ENCODE measurements at places on chromosomes 12 and 14. TPM values are rescaled to one million over a fixed set of nuclear protein-coding genes. Genes with fewer than 3 reads are reported as not detected.

DNA sequence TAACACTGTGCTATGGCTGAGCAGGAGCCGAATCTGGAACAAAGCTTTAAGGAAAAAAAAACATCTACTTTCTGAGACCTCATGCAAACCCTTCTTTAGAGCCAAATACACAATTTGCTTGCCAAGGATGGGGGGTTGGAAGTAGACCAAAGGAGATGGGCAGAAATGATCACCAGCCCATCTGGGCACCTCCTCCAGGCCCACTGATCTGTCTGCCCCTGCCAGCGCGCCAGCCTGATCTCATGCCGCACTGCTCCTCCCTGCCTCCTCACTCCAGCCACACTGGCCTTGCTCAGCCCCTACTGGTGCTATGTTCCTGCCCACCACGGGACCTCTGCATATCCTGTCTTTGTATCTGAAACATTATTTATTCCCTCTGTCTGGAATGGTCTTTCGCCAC lies 24.8 kb upstream of the RAB35 start:
- H3K27me3 ChIP-seq = no peaks in the 10 kb centered on the region
- DNase-seq = no peak
- H3K36me3 ChIP-seq = peaks cover 85% of the 10 kb centered on the region
- H3K4me1 ChIP-seq = 0 out of 2 replicates have a peak, but pooled peaks cover 5% of the 10 kb centered on the region

GRCh38 chr12:104494137-104494792 lies 37.5 kb downstream of the CHST11 start:
- no peak for DNase-seq
- no peaks in the 10 kb centered on the region for H3K4me1 ChIP-seq

- no peaks in the 10 kb centered on the region for H3K36me3 ChIP-seq
- no peaks in the 10 kb centered on the region for H3K27me3 ChIP-seq
- no peaks in the 10 kb centered on the region for H3K4me1 ChIP-seq
- no peak overlapping the region for H3K27ac ChIP-seq
These were observed 293.2 kb downstream of the TMEM132D start for GRCh38 chr12:129610601-129611120.

GRCh38 chr12:108589028-108589839 lies 8.7 kb downstream of the TMEM119 start:
- H3K4me1 ChIP-seq = 0 out of 2 replicates have a peak, but pooled peaks cover 8% of the 10 kb centered on the region
- peaks cover 35% of the 10 kb centered on the region for H3K27me3 ChIP-seq
- no peak for DNase-seq
- H3K27ac ChIP-seq = no peak overlapping the region
- no peak overlapping the region for H3K4me3 ChIP-seq

SMIM41 gene
- not detected for total RNA-seq

DNA sequence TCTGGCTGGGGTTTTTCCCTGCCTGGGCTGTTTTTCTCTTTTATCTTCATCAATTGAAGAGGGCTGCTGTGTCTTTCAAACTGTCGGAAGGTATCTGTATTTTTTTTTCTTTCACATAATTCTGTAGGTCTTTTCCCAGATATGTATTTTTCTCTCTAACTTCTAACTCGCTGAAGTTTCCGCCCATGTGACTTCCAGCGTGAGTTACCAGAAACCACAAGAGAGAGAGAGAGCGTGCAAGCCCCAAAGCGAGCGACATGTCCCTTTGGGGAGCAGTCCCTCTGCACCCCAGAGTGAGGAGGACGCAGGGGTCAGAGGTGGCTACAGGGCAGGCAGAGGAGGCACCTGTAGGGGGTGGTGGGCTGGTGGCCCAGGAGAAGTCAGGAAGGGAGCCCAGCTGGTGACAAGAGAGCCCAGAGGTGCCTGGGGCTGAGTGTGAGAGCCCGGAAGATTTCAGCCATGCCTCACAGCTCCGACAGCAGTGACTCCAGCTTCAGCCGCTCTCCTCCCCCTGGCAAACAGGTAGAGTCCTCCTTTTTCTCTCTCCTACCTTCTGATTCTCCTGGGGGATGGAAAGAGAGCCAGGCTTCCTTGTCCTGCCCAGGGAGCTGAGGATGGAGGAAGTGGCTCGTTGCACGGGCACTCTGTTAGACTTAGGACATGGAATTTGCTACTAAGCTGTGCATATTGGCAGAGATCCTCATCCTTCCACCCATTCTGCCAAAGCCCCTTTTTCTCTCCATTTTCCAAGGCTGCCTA lies at the start of gene BATF:
Gene BATF, plus strand, starts transcription at position 246 of the 759 bp plus-strand sequence. Its CDS starts 214 bp downstream, at position 460.
- no peak within 1 kb of the TSS for H3K4me3 ChIP-seq
- no peak within 1 kb of the TSS for H3K27ac ChIP-seq
- H3K27me3 ChIP-seq = peaks cover 2% of the 10 kb centered on the region
- H3K4me1 ChIP-seq = peaks cover 33% of the 10 kb centered on the region
- no peak for DNase-seq
- no peaks in the 10 kb centered on the region for H3K36me3 ChIP-seq

DNA sequence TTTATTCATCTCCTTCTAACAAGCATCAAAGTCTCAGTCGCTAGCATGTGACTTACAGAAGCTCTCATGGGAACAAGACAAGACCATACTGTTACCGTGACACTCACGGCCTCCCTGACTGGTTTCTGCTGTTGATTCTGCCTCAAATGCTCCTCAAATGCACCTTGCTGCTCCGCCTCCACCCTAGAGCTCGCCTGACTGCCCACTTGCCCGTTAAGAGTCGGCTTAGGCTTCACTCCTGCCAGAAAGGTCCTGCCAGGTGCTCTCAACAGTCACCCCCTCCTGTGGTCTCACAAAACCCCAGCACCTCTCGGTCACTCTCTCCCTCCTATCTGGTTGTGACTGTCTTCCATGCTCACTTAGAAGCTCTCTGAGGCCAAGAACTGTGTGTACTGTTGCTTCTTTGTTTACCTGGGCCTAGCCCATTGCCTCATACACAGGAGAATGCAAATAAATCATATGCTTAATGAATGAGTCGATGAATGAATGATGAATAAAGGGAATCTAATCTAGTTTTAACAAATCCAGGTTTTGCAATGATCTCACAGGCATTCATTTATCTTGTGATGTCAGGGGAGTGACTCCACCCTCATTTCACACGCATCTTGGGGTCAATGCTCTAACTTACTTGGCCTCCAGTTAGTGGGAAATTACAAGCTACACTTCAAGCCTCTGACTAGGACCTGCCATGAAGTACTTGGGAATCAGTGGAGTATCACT lies 41.3 kb downstream of the SSH1 start:
- no peaks in the 10 kb centered on the region for H3K27me3 ChIP-seq
- no peak for DNase-seq
- peaks cover 22% of the 10 kb centered on the region for H3K36me3 ChIP-seq
- no peak overlapping the region for H3K27ac ChIP-seq
- H3K4me1 ChIP-seq = peaks cover 14% of the 10 kb centered on the region
- H3K4me3 ChIP-seq = no peak overlapping the region

DNA sequence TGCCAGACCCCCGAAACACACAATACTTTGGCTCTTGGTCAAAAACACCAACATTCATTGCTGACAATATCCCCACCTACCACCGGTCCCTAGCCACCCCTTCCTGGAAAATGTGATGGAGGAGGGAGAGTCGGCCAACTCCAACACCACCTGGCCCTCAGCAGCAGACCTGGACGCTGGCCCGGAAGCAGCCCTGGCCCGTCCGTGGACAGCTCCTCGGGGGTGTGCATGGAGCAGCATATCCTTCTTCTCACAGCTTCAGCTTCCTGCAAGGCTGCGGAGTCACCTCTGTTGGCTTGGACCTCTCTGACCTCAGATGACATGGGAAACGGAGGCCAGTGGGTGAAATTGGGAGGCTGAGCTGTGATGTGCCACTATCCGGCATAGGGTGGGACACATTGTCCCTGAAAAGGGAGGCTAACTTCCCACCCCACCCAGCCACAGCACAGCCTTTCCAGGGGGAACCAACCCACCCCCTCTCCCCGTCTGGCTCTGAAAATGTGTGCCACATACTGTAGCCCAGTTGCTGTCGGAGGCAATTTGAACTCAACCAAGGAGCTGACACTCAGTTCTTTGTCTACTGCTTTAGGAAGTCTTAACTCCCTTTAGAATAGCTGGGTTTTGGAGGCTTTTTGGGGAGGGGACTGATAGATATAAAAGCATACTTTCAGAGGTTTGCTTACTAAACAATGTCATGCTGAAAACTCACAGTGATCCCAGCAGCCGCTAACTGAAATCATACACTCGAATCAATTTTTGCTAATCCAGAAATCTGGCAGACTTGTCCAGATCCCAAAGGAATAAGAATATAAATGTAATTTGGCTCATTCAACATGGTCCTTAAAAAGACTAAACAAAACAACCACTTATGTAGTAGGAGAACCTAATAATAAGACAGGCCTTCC lies 43.1 kb upstream of the LTA4H start:
- H3K4me3 ChIP-seq = no peak overlapping the region
- DNase-seq = no peak
- no peak overlapping the region for H3K27ac ChIP-seq
- H3K27me3 ChIP-seq = no peaks in the 10 kb centered on the region

GRCh38 chr14:24394275-24394674 lies 4.5 kb upstream of the NYNRIN start:
- peaks cover 11% of the 10 kb centered on the region for H3K27me3 ChIP-seq
- no peaks in the 10 kb centered on the region for H3K36me3 ChIP-seq
- no peak overlapping the region for H3K27ac ChIP-seq
- H3K4me3 ChIP-seq = no peak overlapping the region

GRCh38 chr12:111349748-111350520 lies 19.0 kb downstream of the PHETA1 start:
- H3K36me3 ChIP-seq = no peaks in the 10 kb centered on the region
- H3K4me3 ChIP-seq = no peak overlapping the region
- no peak overlapping the region for H3K27ac ChIP-seq
- 0 out of 2 replicates have a peak, but pooled peaks cover 1% of the 10 kb centered on the region for H3K27me3 ChIP-seq

SERPINA6 gene
- 260 TPM for total RNA-seq

- no peaks in the 10 kb centered on the region for H3K27me3 ChIP-seq
- H3K4me3 ChIP-seq = no peak overlapping the region
- no peak overlapping the region for H3K27ac ChIP-seq
- peaks cover 39% of the 10 kb centered on the region for H3K36me3 ChIP-seq
These were observed 7.1 kb downstream of the NR2C1 start for GRCh38 chr12:95066091-95066855.

- peaks cover 22% of the 10 kb centered on the region for H3K4me1 ChIP-seq
- H3K27ac ChIP-seq = no peak overlapping the region
- H3K4me3 ChIP-seq = no peak overlapping the region
- no peaks in the 10 kb centered on the region for H3K27me3 ChIP-seq
These were observed 42.9 kb upstream of the TESC start for GRCh38 chr12:117142094-117142493.

GRCh38 chr14:102508410-102508773 lies 1.2 kb downstream of the ANKRD9 start:
- no peaks in the 10 kb centered on the region for H3K27me3 ChIP-seq
- H3K4me1 ChIP-seq = peaks cover 41% of the 10 kb centered on the region
- peak overlapping the region; percentile 84 for H3K4me3 ChIP-seq

GRCh38 chr12:113803759-113804140 lies 162.4 kb downstream of the RBM19 start:
- H3K4me1 ChIP-seq = peaks cover 21% of the 10 kb centered on the region
- DNase-seq = no peak
- H3K27ac ChIP-seq = no peak overlapping the region
- no peaks in the 10 kb centered on the region for H3K27me3 ChIP-seq
- no peaks in the 10 kb centered on the region for H3K36me3 ChIP-seq

- DNase-seq = no peak
- no peaks in the 10 kb centered on the region for H3K4me1 ChIP-seq
- no peaks in the 10 kb centered on the region for H3K27me3 ChIP-seq
- H3K4me3 ChIP-seq = no peak overlapping the region
These were observed 40.9 kb upstream of the LRIG3 start for GRCh38 chr12:58961166-58961565.

DNA sequence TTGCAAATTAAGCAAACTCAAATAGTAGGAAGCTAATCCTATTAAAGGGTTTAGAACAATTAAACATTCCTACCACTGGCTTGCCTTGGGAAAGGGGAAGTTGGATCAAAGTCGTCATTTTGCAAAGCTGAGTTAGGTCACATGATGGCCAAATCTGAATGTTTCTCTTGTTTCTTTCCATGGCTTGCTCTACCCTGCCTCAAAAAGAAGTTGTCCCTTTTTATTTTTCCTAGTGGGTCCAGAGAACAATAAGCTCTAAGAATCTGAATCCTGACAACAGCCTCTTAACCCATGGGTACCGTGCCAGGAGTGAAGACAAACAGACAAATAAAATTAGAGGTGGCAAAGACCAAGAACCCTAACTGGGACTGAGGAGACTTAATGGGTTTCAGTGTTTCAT lies 26.2 kb upstream of the NPFF start:
- H3K36me3 ChIP-seq = peaks cover 20% of the 10 kb centered on the region
- DNase-seq = no peak

RXYLT1 gene
- 15.5 TPM for total RNA-seq

AKAP6 gene
- total RNA-seq = 0.84 TPM

CCDC196 gene
- total RNA-seq = not detected

DNA sequence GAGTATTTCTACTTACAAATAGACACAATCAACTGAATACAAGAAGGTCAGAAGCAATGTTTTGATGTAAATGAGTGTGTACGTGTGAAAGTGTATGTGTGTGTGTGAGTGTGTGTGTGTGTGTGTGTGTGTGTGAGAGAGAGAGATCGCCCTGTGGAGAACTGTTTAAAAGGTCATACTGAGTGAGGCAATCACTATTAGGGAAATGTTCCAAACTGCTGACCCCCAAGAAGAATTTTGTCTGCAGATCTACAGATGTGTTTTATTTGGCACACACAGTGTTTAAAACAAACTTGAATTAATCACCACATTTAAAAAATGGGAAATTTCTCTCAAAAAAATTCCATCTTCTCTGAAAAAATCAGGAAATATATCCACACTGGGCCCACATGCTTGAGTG lies 1069.1 kb downstream of the SLC6A15 start:
- no peaks in the 10 kb centered on the region for H3K4me1 ChIP-seq
- no peak for DNase-seq
- H3K27me3 ChIP-seq = no peaks in the 10 kb centered on the region
- no peaks in the 10 kb centered on the region for H3K36me3 ChIP-seq

PLEKHH1 gene
- total RNA-seq = 8.6 TPM

KRT74 gene
- total RNA-seq = not detected

- peaks cover 37% of the 10 kb centered on the region for H3K36me3 ChIP-seq
- DNase-seq = peak; percentile 77
- H3K27ac ChIP-seq = no peak overlapping the region
- peaks cover 7% of the 10 kb centered on the region for H3K4me1 ChIP-seq
- no peak overlapping the region for H3K4me3 ChIP-seq
These were observed 29.2 kb downstream of the ZCCHC8 start for GRCh38 chr12:122471324-122472226.

- no peaks in the 10 kb centered on the region for H3K36me3 ChIP-seq
- H3K27ac ChIP-seq = no peak overlapping the region
- H3K4me3 ChIP-seq = no peak overlapping the region
- H3K4me1 ChIP-seq = peaks cover 38% of the 10 kb centered on the region
These were observed 24.3 kb downstream of the BCL2L14 start for GRCh38 chr12:12095021-12095420.

- H3K27me3 ChIP-seq = no peaks in the 10 kb centered on the region
- H3K27ac ChIP-seq = peak overlapping the region; percentile 81
- no peak for DNase-seq
- no peaks in the 10 kb centered on the region for H3K36me3 ChIP-seq
These were observed 261 bp upstream of the MLH3 start for GRCh38 chr14:75051556-75051899.

DNA sequence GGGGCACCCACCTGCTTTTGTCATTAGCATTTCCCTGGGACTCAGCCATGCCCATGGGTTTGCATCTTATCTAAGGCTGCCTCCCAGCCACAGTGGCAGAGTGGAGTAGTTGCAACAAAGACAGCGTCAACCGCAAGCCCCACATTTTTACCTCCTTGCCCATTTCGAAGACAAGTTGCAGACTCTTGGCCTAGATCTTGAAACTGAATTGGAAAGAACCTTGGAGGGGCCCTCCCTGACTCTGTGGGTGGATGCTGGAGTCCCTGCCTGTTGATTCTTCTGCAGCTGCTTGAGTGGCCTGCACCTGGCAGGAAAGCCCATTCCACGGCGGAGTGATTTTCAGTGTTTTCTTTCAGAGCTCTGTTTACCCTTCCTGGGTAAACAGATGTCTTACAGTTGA lies 309.0 kb downstream of the VRK1 start:
- H3K27ac ChIP-seq = no peak overlapping the region
- no peak for DNase-seq
- 0 out of 2 replicates have a peak, but pooled peaks cover 4% of the 10 kb centered on the region for H3K4me1 ChIP-seq
- no peaks in the 10 kb centered on the region for H3K27me3 ChIP-seq

C12orf42 gene
- total RNA-seq = not detected

KLRK1 gene
- not detected for total RNA-seq

Measured in HepG2 (cell line).